Activated CD4-positive, CD25-positive, alpha-beta regulatory T cell treated with anti-CD3 and anti-CD28 coated beads, Interleukin-2, amount 50 U/mL, for 16 hours (primary cell): ENCODE measurements at places on chromosomes 7 and 10.

DNA sequence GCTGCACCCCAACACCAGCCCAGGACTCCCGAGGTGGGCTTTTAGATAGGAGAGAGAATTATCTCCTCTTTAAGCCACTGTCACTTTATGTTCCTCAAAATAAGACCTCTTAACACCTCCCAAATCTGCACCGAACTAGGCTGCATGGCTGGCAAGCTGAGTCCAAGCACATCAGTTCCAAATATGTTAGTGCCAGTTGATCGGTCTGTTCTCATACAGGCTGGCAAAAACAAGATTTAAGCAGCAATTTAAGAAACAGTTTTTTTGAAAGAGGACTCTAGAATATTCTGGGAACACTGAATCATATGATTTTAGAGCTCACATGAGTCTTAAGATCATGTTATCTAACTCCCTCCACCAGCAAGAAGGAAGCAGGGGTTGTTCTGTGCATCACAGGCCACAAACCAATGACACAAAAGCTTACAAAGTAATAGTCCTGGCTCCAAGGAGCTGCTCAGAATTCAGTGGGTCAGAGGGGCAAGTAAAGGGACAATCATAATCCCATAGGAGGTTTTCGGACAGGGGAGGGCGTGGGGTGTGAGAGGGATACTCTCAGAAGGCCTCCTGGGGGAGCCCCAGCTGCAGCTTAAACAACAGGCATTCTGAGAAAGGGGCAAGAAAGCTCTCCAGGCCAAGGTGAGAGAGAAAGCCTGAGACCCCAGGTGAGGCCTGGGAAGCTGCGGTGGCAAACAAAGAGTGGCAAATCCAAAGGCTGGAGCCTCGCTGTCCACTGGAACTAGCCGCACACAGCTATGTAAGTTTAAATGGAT lies 7.1 kb downstream of the COBL start:
- DNase-seq: no peak

DNA sequence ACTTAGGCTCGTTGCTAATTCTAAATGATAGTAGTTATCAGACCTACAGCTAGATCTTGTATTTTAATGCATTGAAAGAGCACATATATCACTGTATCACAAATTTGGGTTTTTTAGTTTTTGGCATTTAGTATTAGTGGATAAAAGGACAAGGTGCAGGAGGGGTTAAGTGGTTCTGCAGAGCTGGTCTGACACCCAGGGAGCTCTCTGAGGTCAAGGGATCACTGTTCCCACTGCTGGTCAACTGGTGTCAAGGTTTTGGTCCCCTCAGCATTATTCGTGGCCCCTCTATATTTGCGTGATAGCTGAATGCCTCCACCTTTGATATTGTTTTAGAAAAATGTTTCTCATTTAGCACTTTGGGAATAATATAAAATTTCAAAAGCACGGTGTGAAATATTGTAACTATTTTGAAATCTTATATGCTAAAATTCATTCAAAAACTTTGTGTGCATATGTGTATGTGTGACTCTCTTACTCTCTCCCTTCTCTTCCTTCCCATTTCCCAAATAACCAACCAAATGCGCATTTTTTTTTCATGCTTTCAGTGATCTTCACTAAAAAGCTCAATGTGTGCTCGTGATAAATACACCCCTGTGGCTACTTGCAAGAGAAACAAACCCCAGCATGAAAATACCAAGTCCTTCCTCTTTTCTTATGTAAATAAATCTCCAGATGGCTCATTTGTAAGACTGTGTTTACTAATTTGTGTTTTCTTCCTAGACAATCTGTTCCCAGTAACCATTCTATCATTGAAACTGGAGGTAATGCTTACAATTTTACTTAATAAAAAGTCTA lies 309.2 kb downstream of the FGFR2 start:
- no peak for DNase-seq

- DNase-seq: no peak
These were observed 2.9 kb upstream of the CD36 start for GRCh38 chr7:80635533-80635932.

DNA sequence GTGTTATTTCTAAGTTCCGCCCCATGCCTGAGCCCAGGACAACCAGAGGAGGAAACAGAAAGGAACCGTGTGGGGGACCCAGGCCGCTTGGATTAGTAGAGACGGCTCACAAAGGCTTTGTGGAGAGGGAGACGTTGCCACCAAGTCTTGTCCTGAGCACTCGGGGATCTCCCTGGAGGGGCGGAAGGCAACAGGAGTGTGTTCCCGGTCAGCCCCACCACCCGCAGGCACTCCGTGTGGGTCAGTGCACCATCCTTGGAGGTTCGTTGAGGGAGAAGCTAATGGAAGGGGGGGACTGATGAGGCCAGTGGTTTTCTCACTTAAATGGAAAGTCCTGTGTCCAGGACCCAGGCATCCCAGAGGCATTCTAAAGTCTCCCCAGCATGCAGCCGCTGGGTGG lies 26.7 kb upstream of the EN2 start:
- no peak for DNase-seq

GRCh38 chr7:52168085-52168484 lies 851.5 kb upstream of the COBL start:
- DNase-seq: no peak

DNA sequence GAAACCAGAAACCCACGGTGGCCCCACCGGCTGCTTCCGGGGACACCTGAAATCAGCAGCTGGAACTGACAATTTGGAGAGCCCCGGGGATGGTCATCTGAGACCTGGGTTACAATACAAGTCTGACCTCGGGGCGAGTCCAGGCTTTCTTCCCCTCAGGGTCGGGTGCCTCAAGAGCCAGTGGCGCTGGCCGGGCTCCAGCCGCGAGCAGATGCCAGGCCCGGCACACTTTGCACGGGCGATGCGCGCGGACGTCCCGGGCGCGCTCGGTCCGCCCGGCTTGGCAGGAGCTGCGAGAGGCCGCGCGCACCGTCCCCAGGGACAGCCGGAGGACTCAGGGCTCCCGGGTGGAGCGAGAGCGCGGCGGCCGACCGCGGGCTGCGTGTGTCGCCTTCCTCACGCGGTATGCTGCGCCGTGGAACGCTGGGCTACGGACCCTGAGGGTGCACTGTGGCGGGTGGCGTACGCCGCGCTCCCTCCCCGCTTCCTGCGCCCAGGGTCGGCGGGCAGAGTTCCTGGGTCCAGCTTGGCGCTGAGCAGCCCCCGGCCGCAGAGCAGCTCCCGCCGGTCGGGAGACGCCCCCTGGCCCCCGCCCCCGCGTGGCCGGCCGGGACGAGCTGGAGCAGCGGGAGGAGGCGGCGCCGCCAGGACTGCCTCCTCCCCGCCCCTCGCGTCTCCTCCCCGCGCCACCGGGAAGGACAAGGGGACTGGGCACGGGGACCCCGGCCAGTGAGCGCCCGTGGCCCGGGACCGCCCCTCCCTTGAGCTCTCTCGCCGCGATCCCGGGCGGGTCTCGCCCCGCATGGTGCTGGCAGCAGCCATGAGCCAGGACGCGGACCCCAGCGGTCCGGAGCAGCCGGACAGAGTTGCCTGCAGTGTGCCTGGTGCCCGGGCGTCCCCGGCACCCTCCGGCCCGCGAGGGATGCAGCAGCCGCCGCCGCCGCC lies at the start of gene RBM20:
Gene RBM20, plus strand, starts transcription at position 684 of the 945 bp plus-strand sequence. Its CDS starts 119 bp downstream, at position 803.
- DNase-seq: no peak

- no peak for DNase-seq
These were observed 622.0 kb upstream of the PFKP start for GRCh38 chr10:2445370-2445769.

DNA sequence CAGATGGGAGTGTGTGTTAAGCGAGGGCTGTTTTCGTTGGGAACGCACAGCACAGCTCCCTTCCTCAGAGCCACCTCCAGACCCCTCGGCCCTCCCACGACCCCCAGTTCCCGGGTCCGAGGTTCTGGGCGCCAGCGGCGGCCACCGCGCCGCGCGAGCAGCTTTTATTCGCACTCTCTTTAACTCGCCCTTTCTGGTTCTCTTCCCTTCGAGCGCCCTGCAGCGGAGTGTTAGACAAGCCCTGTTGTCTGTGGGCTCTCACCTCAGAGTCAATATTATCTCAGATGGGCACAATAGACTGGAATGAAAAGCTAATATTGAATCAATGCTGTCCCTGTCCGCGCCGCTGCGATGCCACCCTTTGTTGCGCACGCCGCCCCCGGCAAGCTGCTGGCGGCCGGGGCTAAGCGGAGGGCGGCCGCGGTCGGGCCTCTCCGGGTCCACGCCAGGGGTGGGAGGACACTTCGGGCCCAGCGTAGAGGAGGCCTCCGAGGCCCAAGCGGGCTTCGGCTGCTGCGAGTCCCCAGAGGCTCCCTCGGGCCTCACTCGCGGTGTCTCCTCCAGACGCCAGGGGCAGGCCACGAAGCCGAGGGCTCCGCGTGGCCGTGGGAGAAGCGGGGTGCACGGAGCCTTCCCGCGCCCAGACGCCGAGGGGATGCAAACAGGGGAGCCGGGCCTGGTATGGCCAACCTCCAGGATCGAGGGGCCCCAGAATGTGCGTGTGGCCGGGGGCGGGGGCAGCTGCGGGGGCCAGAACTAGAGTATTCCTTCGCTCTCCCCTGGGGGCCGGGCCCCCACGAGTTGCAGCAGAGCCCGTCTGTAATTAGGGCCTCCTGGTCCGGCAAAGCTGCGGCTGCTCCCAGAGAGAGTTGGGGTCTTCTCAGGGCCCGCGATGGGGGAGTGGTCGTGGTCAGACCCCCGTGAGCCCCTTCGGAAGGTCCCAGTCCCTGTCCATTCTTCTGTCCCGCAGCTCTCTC lies 7.9 kb upstream of the EMX2 start:
- no peak for DNase-seq

DNA sequence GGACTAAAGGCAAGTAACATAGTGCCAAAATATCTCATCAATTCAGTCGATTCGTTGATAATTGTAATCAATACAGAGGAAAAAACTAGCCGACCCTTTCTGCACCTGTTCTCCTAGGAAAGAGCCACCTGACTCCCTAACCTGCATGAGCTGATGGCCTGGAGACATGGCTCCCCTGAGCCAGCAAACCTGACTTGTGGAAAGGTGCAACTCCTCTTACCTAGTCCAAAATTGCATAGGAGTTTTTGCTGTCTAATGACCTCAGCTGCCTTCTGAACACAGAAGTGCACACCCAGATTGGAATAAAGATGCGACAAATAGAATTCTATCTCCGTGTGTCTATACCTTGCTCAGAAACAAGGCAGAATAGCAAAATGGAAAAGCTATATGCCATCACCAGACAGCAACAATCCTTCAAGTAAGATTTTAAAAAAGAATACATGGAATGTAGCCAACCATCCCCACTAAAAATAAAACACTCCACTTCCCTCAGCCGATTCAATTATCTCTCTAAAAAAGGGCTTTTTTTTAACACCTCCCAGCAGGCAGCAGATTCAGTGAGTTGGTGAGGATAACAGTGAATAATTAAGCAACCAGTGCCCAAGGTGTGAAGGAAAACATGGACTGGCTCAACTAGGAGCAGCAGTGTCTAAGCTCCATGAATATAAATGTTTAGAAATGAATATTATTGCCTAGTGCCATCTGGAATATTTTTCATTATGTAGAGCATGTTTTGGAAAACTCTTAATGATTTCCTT lies 26.6 kb upstream of the LMTK2 start:
- DNase-seq: no peak

- no peak for DNase-seq
These were observed 19.4 kb upstream of the GATA3 start for GRCh38 chr10:8035006-8035640.

DNA sequence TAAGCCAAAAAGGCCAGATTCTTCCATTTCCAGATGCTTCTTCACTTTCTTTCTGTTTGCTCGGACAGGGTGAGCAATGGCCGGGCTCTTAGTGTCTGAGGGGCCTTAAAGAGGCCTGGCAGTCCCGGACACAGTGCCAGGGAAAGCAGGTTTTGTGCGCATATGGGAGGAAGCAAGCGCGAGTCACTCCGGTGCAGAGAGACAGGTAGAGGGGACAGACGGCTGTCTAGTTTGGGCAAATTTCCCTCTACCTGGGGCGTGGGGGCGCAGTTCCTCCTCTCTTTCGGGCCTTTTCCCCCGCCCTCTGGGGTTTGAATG lies 4.7 kb downstream of the NEUROD6 start:
- no peak for DNase-seq

GRCh38 chr10:6070660-6071059 lies 8.5 kb upstream of the IL2RA start:
- DNase-seq: no peak

GRCh38 chr10:70834441-70835151 lies 18.8 kb downstream of the SGPL1 start:
- no peak for DNase-seq

- no peak for DNase-seq
These were observed 731.2 kb downstream of the TNS3 start for GRCh38 chr7:46850563-46851330.

GRCh38 chr7:70805360-70805759 lies 326.6 kb upstream of the GALNT17 start:
- no peak for DNase-seq

DNA sequence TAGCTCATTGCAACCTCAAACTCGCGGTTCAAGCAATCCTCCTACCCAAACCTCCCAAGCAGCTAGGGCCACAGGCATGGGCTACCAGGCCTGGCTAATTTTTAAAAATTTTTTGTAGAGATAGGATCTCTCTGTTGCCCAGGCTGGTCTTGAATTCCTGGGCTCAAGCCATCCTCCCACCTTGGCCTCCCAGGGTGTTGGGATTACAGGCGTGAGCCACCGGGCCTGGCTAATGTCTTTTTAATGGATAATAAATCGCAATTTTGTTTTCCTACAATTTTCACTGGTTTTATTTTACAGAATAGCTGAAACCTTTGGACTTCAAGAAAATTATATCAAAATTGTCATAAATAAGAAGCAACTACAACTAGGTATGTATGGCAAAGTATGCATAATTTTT lies 10.9 kb downstream of the NUB1 start:
- DNase-seq: no peak

GRCh38 chr10:132179551-132180392 lies 7.0 kb upstream of the DPYSL4 start:
- DNase-seq: no peak

- no peak for DNase-seq
These were observed 17.4 kb upstream of the TSPAN33 start for GRCh38 chr7:129127154-129127553.
